Kidney capillary endothelial cell (primary cell): ENCODE measurements at places on chromosomes 5 and 9.
A peak's percentile ranks its signal among the peaks of the same experiment; 100 is the strongest.

DNA sequence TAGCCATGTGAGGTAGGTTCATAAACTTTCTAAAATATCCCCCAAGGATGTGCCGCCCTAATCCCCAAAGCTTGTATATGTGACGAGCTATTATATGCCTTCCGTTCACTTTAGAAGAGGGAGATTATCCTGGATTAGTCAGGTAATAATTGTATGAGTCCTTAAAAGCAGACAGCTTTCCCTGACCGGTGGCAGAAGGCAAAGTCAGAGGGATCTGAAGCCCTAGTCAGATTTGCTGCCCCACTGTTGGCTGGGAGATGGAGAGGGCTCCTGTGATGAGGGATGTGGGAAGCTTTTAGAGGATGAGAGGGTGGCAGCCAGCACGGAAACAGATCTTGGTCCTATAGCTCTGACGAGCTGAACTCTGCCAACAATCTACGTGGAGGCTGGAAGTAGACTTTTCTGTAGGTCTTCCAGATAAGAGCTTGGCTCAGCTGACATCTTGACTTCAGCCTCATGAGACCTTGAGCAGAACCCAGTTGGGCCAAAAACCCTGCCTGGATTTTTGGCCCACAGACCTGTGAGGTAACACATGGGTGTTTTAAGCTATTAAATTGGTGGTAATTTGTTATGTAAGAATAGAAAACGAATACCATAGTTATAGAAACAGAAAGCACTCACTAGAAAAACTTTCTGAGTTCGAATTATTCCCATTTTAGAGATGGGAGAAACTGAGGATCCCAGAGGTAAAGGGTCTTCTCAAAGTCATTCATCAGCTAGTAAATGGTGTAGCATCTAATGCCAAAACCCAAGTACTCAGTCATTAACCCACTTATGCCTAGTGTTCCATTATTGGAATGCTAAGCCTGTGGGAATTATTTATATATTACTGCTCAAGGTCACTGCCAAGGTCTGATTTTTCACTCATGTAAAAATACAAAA is 48.9 kb downstream of the SH3PXD2B start:
- DNase-seq: no peak

DNA sequence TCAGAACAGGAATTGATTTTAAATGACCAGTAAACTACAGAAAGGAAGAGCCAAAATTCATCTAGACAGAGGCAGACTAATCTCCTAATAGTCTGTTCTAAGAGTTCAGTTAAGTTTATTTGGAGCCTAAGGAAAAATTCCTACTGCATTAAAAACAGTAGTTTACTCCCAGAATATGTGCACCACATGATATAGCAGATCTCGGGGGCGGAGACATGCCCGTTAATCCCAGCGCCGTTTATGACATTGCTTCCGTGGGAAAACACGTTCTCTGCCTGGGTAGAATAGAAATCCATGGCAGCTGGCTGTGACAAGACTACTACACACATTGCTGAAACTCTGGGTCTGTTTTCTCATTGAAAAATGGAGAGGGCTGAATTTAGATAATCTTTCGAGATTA is 11.4 kb downstream of the HABP4 start:
- no peak for DNase-seq

DNA sequence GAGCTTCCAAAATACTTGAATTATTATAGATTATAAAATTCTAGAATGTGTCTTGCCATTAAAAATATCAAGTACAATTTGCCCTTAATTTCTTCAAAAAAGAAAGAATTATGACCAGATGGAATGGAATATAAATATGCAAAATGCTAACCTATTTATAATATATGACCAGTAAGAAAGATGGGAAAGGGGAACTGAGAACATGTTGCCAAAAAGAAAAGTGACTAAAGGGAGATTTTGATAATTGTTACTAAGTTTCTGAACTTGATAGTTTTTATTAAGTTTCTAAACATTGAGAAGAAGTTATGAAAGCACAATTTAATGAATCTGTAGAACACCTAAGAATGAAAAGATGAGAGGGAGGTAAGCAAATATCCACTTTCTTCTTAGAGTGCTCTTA is 188.4 kb upstream of the NR4A3 start:
- no peak for DNase-seq

GRCh38 chr5:138850865-138851435 is 24.2 kb downstream of the LRRTM2 start:
- DNase-seq: no peak

DNA sequence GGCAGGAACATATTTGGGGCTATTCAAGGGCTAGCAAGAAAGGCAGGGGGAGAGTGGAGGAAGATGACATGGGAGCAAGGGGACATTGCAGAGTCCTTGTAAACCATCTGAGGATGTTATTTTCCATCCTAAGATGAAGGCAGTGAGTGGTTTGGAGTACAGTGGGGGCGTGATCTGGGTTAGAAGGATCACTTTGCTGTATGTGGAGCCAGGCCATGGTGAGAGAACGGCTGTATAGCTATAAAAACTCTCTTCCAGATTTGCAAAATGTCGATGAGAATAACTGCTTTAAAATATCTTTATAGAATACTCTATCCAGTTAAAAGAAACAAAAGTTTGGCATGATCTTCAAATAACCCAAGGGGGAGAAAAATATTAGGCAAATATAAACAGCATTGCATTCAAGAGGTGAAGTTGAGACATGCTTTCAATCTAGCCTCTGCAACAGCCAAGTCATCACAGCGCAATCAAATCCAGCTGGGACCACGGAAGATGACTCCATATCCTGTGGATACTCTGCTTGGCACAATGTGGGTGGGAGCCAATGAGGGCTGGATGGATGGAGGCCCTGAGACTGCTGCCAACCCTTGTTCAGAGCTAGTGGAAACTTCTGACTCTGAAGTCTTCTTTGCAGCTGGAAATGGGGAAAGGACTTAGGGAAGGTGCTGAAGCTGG is 111.5 kb upstream of the BASP1 start:
- peak; percentile 55 for DNase-seq

DNA sequence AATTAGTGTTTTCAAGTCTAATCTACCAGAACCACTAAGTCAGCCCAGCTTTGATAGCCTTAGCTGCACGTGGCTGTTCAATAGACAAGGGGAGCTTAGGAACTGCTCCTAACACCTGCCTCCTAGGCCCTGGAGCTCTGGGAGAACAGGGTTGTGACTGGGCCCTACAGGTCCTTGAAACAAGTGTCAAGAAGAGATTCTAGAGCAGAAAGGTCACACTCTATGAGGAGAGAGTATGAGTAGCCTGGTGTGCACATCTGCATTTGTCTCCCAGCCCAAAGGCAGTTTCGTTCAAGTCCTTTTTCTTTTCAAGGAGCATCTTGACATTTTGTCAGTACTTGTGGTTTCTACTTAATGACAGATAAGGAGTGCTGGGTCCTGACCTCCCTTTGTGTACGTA is 206.1 kb downstream of the PRELID2 start:
- DNase-seq: no peak

GRCh38 chr5:14728459-14728938 is 64.0 kb downstream of the OTULIN start:
- DNase-seq: peak; percentile 78

GRCh38 chr5:52502460-52502999 is 285.2 kb upstream of the ITGA1 start:
- DNase-seq: no peak
